ENCODE measurements at places on chromosomes 16 and 17.

GRCh38 chr17:58338454-58338840, 9.9 kb upstream of the TSPOAP1 start:
- DNase-seq, result no peak

DNA sequence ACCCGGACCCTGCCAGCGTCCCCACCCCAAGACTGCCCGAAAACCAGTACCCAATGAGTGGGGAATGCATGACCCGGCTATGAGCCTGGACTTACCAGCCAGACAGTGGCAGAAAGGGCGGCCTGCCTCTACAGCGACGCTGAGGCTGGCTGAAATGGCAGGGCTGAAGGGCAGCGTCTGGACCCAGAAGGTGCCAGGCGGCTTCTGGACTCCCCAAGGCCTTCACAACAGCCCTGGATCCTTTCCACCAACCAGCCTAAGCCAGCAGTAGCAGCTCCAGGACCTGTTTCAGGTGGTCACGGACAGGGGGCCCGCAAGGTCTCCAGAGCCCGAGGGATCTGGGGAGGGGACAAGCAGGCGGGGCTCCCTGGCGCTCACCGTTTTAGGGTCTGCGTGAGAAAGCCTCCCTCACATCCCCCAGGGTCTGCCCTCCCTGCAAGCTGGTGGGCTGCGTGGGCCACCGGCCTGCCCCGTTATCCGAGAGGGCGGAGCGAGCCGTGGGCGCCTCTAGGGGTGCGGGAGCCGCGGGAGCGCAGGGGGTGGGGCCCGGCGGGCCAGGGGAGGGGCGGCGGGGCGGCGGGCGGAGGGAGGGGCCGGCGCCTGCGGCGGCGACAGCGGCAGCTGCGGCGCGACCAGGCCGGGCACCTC, at the start of gene RIPOR1:
Gene RIPOR1, plus strand, starts transcription at position 608 of the 648 bp plus-strand sequence. CDS start 9,618 bp downstream, outside the sequence.
- DNase-seq, result no peak

- no peak for DNase-seq
These were observed 128.4 kb upstream of the RCVRN start for GRCh38 chr17:10033449-10033848.

- DNase-seq, result no peak
These were observed 7.7 kb downstream of the NUBP1 start for GRCh38 chr16:10751291-10751697.

DNA sequence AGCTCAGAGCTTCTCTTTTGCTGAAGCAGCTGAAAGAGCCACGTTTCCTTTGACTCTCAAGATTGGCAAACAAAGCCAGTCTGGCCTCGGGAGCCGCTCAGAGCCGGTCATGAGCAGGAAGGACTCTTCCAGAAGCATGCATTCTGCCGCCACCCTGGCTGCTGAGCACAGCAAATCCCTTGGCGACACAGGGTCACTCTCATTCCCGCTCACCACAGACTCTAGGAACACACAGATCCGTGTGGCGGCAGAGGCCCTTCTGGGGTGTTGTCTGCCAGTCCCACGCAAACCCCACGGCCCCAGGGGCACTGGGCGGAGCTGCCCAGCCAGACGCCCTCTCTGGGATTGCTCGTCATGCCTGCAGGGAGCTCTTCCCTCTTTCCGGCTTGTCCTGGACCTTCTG, 157.0 kb downstream of the C16orf95 start:
- no peak for DNase-seq

DNA sequence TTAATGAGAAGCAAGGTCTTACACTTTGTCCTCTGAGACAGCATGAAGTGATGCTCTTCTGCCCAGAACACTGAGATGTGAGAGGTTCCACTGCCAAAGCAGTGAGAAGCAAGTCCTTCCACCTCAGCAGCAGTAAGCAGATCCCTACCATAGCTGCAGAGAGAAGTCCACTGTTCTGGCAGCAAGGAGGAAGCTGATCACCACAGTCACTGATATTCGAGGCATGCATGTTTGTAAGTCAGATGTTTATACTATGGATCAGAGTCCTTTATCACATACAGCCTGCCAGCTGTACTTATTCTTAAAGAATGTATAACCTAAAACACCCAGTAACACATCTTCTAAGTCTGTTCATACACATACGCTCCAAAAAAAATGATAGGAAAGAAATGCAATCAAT, 18.2 kb upstream of the METTL2A start:
- no peak for DNase-seq

GRCh38 chr17:703081-703875, 11.4 kb downstream of the VPS53 start:
- no peak for DNase-seq

GRCh38 chr17:71799657-71800056, 321.2 kb upstream of the SOX9 start:
- DNase-seq, result no peak

DNA sequence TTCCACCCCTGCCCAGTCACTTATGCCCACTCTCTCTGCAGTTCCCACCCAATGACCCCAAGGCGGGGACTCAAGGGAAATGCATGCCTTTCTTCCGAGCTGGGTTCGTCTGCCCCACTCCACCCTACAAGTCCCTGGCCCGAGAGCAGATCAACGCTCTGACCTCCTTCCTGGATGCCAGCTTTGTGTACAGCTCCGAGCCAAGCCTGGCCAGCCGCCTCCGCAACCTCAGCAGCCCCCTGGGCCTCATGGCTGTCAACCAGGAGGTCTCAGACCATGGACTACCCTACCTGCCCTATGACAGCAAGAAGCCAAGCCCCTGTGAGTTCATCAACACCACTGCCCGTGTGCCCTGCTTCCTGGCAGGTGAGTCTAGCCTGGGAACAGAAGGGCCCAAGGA, 13.8 kb downstream of the LPO start:
- DNase-seq, result no peak
